Effector CD4-positive, alpha-beta T cell (primary cell): ENCODE measurements at places on chromosomes 7 and 10.

DNA sequence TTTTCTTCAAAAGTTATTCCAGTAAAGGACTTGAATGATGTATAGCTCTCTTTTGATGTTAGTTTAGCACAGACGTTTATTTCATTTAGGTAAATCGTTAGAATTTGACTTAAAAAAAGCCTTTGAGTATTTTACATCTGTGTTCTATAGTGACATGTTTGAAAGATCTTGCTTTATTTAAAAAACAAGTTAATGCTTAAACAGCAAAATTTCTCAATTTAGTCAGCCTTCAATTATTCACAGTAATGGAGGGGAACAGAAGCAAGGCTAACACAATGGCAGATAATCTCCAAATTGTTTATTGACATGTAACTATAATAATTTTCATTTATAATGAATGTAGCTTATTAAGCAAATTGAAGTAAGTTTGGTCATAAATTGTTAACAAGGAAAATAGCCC is 63.5 kb downstream of the MKLN1 start:
- DNase-seq, result no peak

DNA sequence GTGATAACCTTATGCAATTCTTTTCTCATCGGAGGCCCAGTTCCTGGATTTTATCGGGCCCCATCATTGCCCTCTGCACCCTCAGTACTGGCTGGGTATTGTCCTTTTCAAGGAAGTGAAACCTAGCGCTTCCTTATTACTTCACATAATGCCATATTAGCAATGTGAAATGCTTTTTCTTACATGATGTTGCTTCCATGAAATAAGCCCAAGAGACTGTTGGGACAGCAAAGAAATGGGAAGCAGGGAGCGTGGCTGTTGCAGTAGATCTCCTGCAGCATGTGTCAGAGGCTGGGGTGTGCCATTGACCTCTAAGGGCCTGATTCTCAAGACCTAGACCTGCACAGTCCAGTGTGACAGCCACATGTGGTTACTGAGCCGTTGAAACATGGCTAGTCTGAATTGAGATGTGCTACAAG is 8.1 kb downstream of the CHN2 start:
- DNase-seq, result no peak

DNA sequence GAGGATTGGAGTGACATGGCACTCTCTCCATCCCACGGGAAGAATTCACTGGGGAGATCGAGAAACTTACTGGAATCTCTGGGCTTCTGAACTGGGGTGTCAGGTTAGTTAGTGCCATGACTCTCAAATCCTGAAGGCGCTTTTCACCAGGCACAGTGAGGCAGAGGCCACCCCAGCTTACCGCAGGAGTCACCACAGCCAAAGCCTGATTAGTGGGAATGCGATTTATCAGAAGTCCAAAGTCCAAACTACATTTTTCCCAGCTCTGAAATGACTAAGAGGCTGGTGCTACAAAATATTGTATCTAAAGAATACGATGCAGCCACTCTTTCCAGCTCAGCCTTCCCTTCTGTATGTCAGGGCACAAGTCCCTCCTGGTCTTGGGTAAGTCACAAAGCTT is 334.8 kb upstream of the SHH start:
- no peak for DNase-seq

- DNase-seq, result no peak
Observed at GRCh38 chr10:132410779-132411532, 14.0 kb downstream of the PWWP2B start.
